Cerebellar cortex (tissue), 1 donor: ENCODE measurements at places on chromosomes 3 and 15.

GRCh38 chr3:30476368-30477084 lies 129.9 kb upstream of the TGFBR2 start:
- no peak for DNase-seq

GRCh38 chr15:72318408-72318942 lies 1.5 kb downstream of the CELF6 start:
- DNase-seq = no peak

GRCh38 chr3:77160931-77161497 lies 121.1 kb downstream of the ROBO2 start:
- DNase-seq = no peak

- DNase-seq = no peak
Observed at GRCh38 chr3:12628813-12629212, 35.1 kb downstream of the RAF1 start.

DNA sequence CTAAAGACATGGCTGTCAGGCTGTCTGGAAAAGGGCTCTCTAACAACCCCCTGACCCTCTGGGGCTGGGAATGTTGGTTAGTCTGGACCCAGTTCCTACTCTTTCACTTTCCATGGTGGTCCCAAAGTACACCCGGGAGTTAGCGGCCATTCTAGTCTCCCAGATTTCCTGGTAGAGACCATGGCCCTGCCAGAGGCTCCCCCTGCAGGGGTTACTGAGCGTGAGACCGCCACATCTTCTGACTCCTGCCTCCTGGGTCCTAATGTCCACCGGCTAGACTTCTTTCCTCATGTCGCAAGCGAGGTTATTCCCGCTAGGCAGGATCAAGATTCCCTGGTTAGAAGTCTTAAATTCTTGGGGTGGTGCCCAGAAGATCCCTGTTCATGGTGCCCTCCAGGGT lies 540.0 kb upstream of the ROBO1 start:
- DNase-seq = no peak

GRCh38 chr3:192655040-192655439 lies 72.3 kb downstream of the FGF12 start:
- no peak for DNase-seq

DNA sequence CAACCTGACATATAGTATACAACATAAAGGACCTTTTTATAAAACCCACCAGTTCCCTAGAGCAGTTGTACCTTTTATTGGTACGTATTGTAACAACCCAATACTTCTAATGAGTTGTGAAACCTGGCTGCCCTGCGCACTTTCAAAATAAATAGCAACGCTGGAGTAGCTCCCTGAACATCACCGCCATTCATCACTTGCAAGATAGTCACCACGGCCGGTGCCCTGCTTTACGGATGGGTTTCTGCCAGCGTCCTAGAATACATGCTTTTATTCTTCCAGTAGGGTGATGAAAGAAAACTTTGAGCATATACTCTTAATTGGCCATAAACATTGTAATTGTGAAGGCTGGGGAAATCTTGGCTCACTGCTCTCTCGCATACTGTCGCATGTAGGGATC lies 220.7 kb downstream of the TBL1XR1 start:
- DNase-seq = no peak
